ENCODE measurements at places on chromosomes 3 and 15. TPM values are rescaled to one million over a fixed set of nuclear protein-coding genes. Genes with fewer than 3 reads are reported as not detected.

CTXN2 gene
- not detected for polyA plus RNA-seq

SLC38A3 gene
- polyA plus RNA-seq = 0.08 TPM

GOLGA8H gene
- 0.96 TPM for polyA plus RNA-seq

C15orf62 gene
- 1.5 TPM for polyA plus RNA-seq

DNA sequence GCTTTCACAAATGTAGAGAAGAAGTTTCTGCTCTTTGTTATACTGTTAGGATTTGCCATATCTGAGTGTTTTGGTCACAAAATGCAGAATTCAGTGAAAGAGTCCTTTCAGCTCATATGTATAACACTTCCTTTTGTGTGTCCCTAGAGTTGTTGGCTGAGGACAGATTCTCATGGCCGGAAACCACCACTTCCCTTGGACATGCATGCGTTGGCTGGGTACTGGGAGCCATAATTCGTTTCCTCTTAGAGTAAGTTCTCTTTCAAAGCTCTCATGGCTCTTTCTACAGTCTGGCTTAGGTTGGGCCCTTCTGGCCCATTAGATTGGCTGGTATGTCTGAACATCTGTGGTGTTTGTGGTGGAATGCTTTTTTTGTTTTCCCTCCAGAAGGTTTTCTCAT, 298.5 kb downstream of the DIPK2A start:
- no peak for DNase-seq

DNA sequence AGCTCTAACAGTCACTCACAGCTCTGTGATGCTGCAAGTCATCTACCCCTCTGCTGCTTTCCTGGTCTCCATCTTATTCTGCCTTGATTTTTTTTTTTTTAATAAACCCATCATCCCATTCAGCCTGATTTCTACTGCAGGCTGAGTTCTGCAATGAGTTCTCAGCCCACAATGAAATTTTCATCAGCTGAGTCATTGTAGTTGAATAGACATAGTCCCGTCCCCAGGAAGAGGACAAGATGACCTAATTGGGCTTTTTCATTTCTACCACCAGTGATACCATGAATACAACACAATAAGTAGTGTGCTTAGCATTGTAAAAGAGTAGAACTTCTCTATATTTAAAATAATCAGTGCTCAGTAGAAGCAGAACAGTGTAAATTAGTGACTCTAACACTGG, 59.3 kb downstream of the C3orf85 start:
- no peak for DNase-seq

DNA sequence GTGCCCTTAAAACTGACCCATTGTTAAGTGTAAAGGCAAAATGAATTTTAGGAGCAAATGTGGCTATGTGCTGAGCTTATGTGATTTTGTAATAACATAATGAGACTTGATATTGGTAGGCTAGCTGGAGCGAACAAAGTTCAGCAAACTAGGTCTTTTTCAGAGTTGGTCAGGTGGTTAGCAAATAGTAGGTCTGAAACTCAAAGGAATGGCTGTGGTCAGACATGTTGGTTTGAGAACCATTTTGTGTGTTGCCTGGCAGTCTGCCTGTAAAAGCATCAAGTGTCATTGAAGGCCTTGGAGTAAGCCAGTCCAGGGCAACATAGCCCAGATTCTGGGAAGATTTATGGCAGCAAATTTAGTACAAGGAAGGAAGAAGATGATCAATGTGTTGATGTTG, 16.4 kb downstream of the FBXO22 start:
- no peak for DNase-seq

DNA sequence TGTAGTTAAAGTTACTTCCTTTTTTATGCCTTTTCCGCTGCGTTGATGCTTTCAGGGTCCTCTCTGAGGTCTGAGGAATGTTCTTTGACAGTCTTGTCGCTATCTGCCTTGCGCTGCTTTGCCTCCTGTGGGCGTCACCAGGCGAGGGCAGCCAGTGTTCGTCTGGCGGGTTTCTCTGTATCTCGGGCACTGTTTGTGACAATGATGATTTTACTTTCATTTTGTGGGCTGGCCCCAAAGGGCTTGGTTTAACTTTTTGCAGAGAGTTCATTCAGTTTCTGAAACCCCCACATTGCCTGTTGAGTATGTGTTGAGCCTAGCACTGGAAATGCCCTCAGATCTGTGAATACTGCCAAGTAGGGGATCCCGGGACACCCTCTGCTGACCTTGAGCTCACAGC, 24.6 kb upstream of the SACM1L start:
- no peak for DNase-seq

GRCh38 chr3:157127831-157128767, 31.8 kb downstream of the CCNL1 start:
- DNase-seq = no peak

DNA sequence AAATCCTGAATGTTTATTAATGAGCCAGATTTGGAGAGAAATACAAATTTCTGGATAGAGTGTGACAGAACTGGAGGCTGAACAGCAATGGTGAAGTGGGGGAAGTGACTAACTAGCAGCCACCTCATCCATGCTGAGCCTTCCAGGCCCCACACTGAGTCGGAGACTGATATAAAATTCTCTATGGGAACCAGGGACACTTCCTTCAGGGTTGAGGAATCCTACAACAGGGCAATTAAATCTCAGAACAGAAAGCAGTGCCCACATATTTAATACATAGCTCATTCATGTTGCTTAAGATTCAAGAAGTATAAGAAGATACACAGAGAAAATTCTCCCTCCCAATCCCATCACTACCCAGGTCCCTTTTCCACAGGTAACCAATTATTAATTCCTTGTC, 49.3 kb downstream of the HACD2 start:
- no peak for DNase-seq

DNA sequence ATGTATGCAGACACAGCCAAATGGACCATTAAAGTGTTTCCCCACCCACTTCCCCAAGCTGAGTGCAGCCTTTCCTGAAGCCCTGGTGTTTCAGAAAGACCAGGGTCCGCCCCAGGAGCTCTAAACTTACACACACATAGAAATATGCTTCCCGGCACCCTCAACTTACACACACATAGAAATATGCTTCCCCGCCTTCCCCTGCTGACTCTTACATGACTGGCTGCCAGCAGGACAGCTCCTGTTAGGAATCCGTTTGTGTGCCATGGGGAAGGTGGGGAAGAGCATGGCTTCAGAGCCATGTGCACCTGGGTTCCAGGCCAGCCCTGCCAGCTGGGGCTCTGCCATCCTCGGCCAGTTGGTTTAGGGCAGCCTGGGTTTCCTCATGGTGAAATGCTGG, 3.6 kb downstream of the CLEC3B start:
- no peak for DNase-seq

- DNase-seq = no peak
Observed at GRCh38 chr15:33616475-33616874, 305.7 kb downstream of the RYR3 start.

DNA sequence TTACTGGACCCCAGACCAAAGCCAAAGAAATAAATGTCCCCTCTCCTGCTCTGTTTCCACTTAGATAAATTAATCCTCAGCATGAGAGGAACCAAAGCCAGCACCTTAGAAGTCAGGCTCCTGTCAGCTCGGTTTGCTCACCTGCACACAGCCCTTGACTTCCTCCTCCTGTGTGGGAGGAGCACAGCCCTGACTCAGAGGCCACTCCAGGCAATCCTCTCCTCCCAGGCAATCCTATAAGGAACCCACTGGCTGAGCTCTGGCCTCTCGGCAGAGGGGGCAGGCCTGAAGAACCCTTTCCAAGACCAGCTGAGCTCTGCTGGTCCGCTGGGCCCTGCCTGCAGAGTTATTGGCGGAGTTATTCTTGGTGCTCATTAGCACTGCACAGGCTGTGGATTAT, 30.8 kb downstream of the LIPC start:
- DNase-seq = no peak

GRCh38 chr3:101842245-101842934, 6.9 kb upstream of the NFKBIZ start:
- no peak for DNase-seq

- no peak for DNase-seq
Observed at GRCh38 chr3:171365489-171365888, 94.7 kb downstream of the TNIK start.

GRCh38 chr3:99846477-99847160, 29.0 kb downstream of the CMSS1 start:
- no peak for DNase-seq

GRCh38 chr3:126259411-126260391, 79.3 kb upstream of the ALDH1L1 start:
- DNase-seq = peak; percentile 55

DNA sequence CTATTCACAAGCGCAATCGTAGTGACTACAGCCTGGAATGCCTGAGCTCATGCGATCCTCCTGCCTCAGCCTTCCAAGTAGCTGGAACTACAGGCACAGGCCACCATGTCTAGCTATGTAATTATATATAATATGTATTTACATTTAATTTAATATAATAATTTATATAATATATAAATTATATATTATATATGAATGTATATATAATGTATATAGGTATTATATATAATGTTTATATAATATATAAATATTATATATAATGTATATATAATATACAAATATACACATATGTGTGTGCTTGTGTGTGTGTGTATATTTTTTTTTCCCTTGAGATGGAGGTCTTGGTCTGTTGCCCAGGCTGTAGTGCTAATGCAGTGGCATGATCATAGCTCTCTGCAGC, 27.6 kb upstream of the ULK4 start:
- DNase-seq = no peak

- DNase-seq = no peak
Observed at GRCh38 chr3:187926620-187927019, 181.4 kb upstream of the BCL6 start.

- peak; percentile 1 for DNase-seq
Observed at GRCh38 chr3:108713816-108714215, 43.4 kb downstream of the RETNLB start.

GRCh38 chr3:65595222-65596028, 443.3 kb downstream of the MAGI1 start:
- no peak for DNase-seq

GRCh38 chr15:65330934-65331645, 26.6 kb downstream of the RNU5B-1 start:
- no peak for DNase-seq

- no peak for DNase-seq
Observed at GRCh38 chr15:42175671-42176070, 19.2 kb upstream of the PLA2G4F start.

DNA sequence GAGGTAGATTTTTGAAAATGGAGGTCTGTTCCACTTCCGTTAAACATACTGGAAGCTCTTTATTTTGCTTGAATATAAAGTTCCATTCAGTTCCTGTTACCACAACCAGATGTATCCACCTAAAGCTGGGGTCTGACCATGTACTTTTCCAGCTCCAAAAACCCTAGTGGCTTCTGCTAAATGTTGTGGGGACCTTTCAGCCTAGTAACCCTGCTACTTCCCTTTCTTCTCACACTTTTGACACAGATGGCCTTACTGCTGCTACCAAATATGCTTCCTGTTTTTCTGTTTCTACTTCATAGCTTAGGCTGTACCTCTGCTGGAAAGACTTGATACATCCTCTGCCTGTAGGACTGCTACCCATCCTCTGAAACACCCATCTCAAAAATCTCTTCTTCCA, 87.8 kb downstream of the COL6A6 start:
- no peak for DNase-seq

DNA sequence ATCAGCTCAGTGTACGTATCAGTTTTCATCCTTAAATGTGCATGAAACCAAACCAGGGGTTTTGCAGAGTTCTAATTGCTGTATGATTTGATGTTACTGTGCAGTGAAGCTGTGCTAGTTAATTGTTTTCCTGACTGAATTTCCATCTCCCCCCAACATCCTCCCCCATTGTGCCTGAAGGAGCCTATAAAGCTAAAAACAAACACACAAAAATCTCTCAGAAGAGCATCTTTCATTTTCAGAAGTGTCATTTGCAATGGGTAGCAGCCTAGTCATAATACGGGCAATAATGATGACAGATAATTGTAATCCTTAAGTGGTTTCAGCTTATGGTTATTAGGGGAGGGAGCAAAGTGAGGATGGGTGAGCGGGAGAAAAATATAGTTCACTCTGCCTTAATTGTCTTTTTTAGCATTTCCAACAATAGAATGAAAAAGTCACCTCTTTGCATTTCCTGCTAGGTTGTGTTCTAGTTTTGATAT, 207.9 kb upstream of the TBL1XR1 start:
- no peak for DNase-seq

DNA sequence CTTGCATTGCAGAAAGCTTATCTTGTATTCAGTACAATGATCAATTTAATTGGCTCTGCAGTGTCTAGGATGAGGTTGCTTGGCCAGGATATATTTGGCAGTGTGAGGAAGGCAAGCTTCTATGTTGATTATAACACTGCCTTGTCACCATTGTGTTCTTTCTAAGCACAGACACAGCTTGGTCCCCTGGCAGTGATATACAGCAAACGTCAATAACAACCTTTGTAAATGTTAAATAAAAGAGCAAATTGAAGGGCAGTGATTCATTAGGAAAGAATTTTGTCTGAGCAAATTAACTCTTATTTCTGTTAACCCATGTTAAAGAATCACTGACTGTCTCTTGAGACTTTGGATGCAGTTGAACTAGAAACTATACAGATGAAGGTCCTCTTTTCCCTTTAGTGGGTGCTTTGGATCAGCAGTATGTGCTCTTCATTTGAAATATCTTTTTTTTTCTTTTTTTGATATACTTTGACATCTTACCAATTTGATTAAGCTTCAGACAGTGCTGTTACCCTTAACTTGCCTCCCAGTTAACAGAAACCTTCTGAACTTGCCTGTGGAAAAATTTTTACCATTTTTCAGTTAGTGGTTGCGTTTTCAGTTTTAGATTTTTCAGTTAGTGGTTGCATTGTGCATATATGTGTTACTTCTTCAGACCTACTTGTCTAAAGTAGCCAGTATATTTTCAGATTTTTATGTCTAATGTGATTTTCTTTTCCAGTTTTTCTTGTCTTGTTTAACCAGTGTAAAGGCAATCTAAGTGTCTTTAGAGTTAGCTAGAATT, 199.8 kb downstream of the TCF12 start:
- no peak for DNase-seq

DNA sequence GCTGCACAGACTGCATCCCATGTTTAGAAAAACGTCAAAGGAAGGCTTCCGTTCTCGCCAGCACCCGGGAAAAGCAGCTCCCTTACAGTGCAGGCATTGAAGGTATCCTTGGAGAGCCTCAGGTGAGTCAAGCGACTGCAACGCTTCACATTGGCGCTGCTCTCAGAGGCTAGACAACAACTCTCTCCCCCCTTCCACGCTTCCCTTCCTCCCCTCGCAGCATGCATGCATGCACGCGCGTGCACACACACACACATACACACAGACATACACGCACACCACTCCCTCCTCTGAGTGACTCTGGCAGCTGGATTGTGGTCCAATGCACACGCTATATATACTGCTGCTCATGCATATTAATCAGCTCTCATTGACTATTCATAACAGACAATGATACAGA, 191.1 kb downstream of the PDZRN3 start:
- peak; percentile 49 for DNase-seq

GRCh38 chr3:104908761-104909160, 457.9 kb upstream of the ALCAM start:
- DNase-seq = no peak

GRCh38 chr3:30613133-30613825, 6.9 kb downstream of the TGFBR2 start:
- no peak for DNase-seq

DNA sequence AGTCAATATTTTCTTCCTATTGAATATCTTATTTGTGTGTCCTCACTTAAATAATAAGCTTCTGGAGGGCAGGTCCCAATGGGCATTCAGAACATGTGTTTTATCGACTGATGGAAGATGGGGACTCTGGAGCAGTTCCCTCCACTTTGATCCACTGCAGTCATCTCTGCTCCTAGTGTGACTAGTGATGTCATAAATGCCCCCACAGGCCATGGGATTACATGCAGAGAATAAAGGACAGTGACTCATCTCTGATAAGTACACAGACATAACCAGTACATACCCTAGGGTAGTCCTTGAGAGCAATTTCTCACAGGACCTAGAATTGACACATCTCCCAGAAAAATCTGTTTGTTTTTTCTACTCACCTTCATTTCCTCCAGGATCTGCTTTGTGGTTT, 49.4 kb upstream of the FMN1 start:
- no peak for DNase-seq

Data from lung (tissue), 17 donors.